Tibial artery (tissue), 4 donors: ENCODE measurements at places on chromosomes 7 and 10.

- no peak for DNase-seq
These were observed 324.1 kb downstream of the THSD7A start for GRCh38 chr7:11507929-11508328.

GRCh38 chr7:124840435-124840834 is 74.8 kb upstream of the GPR37 start:
- no peak for DNase-seq

DNA sequence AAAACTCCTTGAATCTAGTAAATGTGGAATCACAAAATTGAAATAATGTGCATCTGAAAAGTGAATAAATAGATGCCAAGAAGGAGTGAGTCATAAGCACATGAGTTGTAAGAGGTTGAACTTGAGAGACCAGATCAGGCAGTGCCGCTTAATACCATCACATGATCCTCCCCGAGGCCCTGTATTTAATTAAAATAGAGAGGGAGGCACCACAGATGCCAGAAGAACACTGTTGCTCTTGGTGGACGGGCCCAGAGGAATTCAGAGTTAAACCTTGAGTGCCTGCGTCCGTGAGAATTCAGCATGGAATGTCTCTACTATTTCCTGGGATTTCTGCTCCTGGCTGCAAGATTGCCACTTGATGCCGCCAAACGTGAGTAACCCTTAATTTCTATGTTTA is at the start of gene GPNMB:
Gene GPNMB, plus strand, starts transcription at position 221 of the 400 bp plus-strand sequence. Its CDS starts 83 bp downstream, at position 304.
- DNase-seq = peak; percentile 86

- no peak for DNase-seq
These were observed 100.6 kb upstream of the MDFIC start for GRCh38 chr7:114821030-114821900.

- no peak for DNase-seq
These were observed 43.0 kb downstream of the HERC4 start for GRCh38 chr10:68032113-68032512.

- peak; percentile 43 for DNase-seq
These were observed 98.4 kb upstream of the HABP2 start for GRCh38 chr10:113454341-113455061.

DNA sequence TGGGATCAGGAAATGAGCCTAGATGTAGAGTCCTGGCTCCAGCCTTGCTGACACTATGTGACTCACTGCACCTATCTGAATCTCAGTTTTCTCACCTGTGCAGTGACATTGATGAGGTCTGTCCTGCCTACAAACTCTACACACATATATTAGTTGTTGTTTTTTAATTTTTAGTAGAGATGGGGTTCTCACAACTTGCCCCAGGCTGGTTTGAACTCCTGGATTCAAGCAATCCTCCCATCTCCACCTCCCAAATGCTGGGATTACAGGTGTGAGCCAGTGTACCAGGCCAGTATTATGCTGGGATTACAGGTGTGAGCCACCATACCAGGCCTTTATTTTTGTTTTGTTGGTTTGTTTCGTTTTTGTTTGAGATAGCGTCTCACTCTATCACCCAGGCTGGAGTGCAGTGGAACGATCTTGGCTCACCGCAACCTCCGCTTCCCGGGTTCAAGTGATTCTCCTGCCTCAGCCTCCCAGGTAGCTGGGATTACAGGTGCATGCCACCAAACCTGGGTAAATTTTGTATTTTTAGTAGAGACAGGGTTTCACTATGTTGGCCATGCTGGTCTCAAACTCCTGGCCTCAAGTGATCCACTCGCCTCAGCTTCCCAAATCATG is 11.8 kb upstream of the DDIT4 start:
- DNase-seq = no peak

GRCh38 chr10:49407151-49407550 is 11.3 kb upstream of the DRGX start:
- no peak for DNase-seq

DNA sequence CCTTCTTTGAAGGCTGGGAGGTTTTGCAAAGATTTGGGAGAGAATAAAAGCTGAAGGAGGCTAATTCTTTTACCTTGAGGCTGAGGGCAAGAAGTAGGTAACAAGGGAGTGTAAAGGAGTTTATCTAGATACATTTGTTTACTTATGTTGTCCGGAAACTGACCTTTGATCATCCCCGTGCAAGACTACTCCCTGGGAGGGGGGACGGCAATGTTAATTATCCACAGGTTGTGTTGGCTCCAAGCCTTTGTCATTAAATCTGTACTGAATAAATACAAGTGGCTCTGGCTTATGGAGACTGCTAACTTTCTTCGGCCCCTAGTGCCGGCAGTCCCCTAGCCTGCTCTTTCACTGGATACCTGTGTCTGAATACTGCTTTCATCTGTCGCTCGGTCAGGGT is 1250.6 kb upstream of the LRRTM3 start:
- DNase-seq = no peak

DNA sequence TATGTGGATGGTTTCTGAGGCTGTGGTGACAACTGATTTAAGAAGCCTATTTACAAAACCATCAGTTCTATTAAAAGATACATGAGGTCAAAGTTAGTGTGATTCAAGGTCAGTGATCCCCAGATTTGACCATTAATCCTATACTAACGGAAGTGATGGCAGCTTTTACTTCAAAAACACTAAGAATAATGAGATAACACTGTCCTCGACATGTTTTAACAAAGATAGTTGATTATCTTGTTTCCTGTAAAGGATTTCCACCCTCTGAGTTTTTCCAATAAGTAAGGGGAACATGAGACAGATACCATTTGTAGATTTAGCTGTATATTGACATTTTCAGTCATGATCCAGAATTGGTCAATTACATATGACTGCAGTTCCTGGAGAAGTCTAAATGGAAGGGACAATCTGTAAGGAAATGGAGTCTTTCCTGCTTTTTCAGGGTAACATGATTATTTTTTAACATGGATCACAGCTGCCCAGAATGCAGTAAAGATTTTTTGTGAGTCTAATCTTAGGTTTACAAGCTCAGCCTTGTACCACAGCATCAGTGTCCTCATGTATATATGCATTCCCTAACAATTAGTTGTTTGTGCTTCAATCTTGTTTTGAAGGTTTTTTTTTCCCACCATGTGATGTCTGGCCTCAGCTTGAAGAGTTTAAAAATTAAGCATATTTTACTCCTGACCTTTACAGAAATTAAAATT is 188.0 kb downstream of the PPP1R9A start:
- DNase-seq = no peak

- DNase-seq = no peak
These were observed 239.3 kb upstream of the SEMA3C start for GRCh38 chr7:81158189-81158588.

GRCh38 chr10:88256886-88257285 is 326.2 kb downstream of the RNLS start:
- no peak for DNase-seq

- no peak for DNase-seq
These were observed 758.3 kb upstream of the COBL start for GRCh38 chr7:52074912-52075311.

DNA sequence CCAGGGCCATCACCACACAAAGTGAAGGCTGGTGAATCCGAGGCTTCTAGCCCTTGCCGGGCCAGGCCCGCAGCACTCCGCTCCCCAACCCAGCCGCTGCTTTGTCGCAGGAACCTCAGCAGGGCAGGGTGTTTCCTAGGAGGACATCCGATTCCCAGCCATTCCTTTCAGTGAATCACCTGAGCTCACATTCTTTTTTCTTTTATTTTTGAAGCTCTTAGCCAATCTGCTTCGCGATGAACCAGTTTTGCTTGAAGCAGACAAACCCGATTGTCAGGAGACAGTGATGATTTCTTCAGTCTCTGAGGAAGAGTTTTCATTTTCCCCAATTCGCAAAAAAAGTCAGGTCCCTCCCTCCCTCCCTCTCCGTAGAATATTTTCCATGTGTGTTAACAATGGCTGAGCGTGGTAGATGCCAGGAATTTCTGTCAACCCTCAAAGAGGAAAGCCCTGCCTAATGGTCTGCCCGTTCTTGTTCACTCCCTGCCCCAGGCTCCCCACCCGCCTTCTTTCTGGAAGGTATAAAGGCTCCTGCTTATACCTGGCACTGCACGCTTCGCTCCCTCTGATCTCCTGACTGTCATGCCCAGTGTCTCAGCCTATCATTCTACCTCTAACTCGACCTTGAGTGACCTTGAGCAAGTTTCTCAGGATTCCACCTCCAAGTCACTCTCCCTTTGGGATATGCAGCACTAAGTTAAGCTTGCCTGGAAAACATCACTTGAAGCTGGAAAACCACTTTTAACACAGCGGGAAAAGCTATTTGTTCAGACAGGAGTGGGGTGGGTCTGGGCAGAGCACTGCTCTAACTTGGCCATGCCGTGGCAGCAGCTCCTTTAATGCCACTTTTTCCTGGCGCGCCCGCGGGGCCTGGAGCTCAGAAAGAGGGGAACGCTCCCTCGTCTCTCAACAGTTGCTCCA is 35.1 kb downstream of the EGFR start:
- DNase-seq = no peak

GRCh38 chr10:48233559-48234005 is 40.9 kb downstream of the FRMPD2 start:
- DNase-seq = no peak

- DNase-seq = no peak
These were observed 115.8 kb downstream of the TMEM130 start for GRCh38 chr7:98753989-98754479.

DNA sequence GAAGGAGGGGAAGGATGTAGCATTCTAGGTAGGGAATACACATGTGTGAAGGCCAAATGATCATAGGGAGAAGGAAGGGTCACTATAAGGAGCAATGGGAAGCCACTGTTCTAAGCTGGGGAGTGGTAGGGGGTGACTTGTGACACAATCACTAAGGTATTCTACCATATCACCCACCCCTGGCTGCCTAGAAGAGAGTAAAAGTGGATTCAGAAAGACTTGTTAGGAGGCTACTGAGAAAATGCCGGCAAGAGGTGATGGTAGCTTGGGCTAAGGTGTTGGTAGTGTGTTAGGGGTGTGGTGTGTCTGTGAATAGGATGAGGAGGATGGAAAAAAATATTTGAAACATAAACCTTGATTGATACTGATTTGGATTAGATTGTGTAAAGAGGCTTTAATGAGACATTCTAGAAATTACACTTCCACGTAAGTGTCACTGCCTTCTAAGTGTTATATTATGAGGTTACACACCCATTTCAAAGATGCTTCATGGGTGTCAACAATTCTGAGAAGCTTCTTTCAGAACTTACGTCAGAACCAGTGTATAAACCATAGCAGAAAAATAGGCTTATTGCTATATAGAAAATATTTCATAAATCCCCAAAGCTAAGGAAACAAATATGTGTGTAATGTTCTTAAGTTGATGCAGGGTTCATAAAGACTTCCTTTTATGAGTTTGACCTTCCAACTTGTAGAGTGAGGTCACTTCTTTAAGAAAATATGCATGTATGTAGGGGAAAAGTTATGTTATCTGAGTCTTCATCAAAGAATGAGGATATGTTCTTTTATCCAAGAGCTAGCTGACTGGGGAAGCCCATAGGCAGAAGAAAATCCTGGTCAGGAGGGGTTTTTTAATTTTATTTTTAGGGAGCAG is 5.6 kb upstream of the BPGM start:
- DNase-seq = no peak

- DNase-seq = no peak
These were observed 67.8 kb downstream of the ZNF365 start for GRCh38 chr10:62442006-62442405.

GRCh38 chr7:7256731-7257274 is 74.5 kb downstream of the C1GALT1 start:
- DNase-seq = no peak

- no peak for DNase-seq
These were observed 53.5 kb downstream of the GLI3 start for GRCh38 chr7:42183547-42183946.

- peak; percentile 86 for DNase-seq
These were observed 2.8 kb downstream of the FAM53B start for GRCh38 chr10:124741281-124741921.

DNA sequence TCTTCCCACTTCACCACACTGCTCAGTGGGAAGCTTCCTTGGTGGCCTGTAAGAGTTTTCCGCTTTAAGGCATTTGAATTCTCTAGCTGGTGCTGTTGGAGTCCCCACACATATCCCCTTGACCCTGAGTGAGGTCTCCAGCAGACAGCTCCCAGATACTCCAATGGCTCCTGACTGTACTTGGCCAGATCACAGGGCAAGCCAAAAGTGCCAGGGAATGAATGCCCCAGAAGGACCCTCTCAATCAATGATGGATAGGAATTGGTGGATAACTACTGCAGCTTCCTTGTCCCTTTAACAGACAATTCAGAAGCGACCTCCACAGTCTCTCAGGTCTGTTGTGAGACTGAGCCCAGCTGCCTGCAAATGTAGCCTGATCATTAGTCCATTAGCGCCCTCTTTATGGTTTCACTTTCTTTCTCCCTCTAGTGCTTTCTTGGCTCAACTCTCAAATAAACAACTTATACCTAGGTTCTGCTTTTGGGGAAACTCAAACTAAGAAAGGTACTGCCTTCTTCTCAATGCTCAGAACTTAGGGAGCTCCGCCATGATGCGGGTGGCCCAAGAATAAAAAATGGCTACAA is 283.0 kb downstream of the TCF7L2 start:
- no peak for DNase-seq

DNA sequence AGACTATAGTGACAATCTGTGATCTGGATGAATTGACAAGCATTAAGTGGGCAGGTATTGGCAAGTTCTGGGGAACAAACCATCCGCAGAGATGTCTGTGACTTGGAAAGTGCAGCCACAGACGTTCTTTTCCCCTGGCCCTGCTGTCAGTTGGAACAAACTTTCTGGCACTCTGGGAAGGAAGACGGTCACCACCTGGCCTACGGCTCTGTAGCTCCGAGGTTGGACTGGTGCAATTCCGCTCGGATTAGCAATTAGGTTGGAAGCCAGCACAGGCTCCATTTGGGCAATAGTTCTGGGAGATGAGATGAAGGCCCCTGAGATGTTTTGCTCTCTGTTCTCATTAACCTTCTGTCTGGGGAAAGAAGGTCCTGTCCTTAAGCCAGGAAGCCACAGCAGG is 437.5 kb downstream of the CALN1 start:
- DNase-seq = no peak

GRCh38 chr10:44282626-44283300 is 102.1 kb downstream of the CXCL12 start:
- no peak for DNase-seq

- DNase-seq = no peak
These were observed 46.6 kb downstream of the INSIG1 start for GRCh38 chr7:155344270-155344617.

DNA sequence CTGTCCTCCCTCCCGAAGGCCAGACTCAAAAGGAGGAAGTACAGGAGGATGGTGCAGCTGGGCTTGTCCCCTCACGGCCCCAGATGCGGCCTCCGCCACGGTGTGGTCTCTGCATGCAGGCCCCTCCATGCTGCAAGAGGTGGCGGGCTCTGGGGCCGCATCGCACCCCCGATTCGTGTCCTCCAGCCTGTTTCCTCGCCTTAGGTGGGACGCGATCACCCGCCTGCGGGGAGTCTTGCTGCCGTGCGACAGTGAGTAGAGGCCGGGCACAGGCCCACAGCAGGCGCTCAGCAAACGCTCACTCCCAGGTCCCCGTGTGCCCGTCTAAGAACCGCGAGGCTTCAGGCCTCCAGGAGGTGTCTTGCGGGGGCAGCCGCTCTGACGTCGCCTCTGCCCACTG is 13.9 kb upstream of the FAM20C start:
- DNase-seq = no peak

DNA sequence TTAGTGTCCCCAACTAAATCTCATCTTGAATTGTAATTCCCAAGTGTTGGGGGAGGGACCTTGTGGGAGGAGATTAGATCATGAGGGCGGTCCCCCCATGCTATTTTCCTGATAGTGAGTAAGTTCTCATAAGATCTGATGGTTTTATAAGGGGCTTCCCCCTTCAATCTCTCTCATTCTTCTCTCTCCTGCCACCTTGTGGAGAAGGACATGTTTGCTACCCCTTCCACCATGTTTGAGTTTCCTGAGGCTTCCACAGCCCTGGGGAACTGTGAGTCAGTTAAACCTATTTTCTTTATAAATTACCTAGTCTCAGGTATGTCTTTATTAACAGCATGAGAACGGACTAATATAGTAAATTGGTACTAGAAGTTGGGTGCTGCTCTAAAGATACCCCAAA is 365.6 kb downstream of the ANKRD7 start:
- no peak for DNase-seq
